ENCODE measurements at places on chromosomes 7 and 10.

DNA sequence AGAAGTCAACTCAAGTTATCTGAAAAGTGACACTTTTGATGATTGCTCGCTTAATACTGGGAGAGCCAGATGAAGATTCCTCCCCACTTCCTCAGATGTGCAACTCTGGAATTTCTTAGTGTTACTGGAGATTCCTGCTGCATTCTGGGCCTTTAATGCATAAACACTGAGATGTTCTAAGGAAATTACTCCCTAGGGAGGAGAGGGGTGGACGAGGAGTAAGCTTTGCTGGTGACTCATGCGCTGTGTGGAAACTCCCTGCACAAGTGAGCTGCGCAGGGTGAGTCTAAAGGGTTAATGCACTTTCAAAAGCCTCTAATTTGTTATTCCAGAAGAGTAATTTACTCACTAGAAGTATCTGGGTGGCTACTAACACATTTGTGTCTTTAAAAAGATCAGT is 46.3 kb downstream of the EGFR start:
- no peak for DNase-seq

DNA sequence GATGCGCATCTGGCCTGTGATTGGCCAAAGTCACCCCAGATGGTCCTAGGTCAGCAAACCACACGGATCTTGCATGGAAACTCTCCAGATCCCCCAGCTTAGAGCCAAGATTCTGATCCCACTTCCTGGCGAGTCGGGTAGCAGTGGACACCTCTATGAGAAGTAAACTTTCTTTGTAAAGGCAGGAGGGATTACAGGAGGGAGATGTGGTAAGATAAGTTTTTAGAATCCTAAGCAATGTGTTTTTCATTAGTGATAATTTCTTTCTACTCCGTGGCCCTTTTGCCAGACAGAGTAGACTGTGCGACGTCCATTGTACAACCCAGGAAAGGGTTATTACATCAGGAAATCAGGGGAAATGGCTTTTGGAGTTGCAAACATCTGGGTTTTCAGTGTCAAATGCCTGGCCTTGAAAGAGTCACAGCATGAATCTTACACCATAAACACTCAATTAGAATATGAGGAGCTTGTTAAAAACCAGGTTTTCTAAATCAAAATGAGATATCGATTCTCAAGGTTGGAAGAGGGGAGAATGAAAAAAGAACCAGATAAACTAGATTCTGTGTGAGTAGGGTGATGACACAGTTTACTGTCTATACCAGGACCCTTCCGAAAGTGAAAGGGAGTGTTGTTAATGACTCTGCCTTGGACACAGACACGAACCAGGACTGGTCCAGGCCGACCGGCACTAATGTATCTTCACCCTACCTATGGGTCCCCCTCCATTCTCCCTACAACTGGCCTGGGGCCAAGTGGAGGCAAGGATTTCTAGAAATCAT is 61.9 kb upstream of the WAC start:
- no peak for DNase-seq

DNA sequence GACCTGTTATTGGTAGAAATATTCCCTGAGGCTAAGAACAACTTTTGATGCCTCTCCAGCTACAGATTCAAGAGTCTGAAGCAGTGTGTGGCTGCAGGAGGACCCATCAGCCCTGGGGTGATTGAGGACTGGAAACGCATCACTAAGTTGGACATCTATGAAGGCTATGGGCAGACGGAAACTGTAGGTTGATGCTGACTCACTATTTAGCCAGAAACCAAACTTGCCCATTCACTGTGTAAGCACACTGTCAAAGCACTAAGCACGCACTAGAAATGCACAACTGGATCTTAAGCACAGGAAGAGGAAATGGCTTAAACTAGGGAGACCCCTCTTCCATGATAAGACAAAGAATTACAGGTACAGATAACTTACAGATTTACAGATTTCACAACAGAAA is 20.8 kb downstream of the ACSM6 start:
- DNase-seq, result no peak

GRCh38 chr10:90274721-90275468 is 573.5 kb downstream of the KIF20B start:
- DNase-seq, result no peak

GRCh38 chr10:3787016-3787400 is 2.0 kb upstream of the KLF6 start:
- no peak for DNase-seq

- no peak for DNase-seq
These were observed 87.3 kb downstream of the SEMA3A start for GRCh38 chr7:84107259-84107658.

GRCh38 chr10:85544956-85545355 is 821.6 kb downstream of the GRID1 start:
- DNase-seq, result no peak

GRCh38 chr7:1425292-1426136 is 33.8 kb downstream of the MICALL2 start:
- DNase-seq, result no peak

DNA sequence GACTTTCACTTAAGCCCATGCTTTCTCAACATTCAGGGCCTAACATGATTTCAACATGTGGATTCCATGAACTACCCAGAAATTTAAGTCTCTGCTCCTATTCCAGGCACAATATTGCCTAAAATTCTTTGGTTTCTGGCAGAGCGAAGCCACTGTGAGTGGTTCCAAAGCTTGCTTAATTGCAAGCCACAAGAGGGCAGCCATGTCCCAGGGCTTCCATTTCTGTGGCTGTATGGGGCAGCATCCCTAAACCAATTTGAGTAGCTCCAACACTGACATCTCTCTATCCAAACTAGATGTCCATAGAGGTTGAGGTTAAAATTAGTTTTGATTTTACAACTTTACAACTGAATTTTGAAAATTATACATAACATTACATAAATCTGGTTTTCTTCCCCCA is 56.3 kb upstream of the MDFIC start:
- DNase-seq, result peak; percentile 64

- DNase-seq, result no peak
These were observed 63.2 kb downstream of the GPR37 start for GRCh38 chr7:124702385-124702784.

GRCh38 chr7:106964466-106964865 is 80.0 kb upstream of the PRKAR2B start:
- no peak for DNase-seq

DNA sequence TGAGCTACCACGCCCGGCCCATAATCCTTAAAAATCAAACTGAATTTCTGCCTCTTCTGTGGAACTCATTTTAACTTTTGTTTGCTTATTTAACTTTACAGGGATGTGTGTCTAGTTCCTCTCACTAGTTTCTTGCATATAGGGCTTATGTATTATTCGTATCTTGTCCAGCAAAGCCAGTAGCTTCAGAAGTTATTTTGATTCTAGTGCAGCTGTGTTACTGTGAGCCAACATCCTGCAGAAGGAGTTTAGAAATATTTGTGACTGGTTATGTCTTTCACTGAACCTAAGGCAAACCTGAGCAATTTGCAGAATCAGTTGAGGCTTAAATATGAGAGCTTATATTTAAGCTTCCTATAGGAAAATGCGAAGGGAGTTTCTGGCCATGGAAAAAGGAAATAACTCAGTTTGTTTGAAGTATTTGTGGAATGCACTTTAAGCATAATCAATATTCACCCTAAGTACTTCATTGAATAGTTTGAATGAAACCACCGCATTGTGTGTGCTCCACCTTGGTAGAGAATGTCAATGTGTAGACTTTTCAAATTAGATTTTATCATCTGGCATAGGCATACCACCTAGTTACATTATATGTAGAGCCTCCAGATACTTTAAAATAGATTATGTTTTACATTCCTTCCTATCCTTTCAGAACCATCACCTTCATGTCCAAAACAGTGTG is 90.8 kb downstream of the MCU start:
- no peak for DNase-seq

- no peak for DNase-seq
These were observed 144.1 kb downstream of the TCF7L2 start for GRCh38 chr10:113094114-113094486.

DNA sequence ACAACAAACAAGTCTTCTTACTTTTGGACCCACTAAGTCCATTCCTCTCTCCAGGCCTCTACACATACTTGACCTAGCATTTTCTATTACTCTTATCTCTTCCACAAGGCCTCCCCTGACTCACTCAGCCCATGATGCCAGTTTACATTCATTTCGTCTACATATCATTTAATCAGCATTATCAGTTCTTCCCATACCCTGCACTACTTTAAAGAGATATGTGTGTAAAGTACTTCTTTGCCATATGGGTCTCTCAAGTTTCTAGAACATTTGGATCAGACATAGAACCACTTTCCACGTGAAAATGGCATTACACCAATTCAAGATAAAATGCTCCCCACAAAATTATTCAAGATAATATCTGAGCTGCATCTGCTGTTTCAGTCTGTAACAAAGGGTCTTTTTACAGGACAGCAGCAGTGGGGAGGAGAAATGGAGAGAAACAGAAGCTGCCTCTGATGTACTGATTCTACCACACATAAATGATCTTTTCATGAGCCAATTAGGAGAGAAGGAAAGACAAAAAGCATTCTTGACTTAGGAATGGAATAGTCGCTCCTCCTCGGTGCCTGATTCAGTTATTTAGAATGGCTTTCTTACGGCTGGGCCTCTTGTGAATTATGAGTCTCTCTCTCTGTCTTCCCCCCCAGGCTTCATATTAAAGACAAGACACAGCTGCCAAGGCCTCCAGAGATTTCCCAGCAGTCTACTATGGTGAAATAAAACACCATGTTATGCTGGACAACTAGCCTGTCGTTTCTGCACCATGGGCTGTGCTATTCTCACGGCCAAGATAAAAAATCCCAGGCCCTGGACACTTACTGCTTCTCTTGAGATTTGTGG is 46.9 kb upstream of the SEPTIN7 start:
- no peak for DNase-seq

GRCh38 chr10:3881622-3882021 is 96.6 kb upstream of the KLF6 start:
- no peak for DNase-seq

DNA sequence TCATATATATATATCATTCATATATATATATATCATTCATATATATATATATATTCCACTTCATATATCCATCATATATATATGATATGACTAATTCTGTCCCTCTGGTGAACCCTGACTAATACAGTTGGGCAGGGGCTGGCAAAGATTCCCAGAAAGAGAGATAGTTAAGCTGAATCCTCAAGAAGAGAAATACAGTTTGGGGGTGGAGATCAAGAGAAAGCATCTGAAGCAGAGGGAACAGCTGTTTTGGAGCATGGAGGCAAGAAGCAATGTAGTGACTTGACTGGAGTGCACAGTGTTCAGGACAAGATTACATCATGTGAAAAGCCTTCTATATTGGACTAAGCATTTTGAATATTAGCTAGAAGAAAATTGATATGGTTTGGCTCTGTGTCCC is 540.7 kb downstream of the MAGI2 start:
- no peak for DNase-seq

DNA sequence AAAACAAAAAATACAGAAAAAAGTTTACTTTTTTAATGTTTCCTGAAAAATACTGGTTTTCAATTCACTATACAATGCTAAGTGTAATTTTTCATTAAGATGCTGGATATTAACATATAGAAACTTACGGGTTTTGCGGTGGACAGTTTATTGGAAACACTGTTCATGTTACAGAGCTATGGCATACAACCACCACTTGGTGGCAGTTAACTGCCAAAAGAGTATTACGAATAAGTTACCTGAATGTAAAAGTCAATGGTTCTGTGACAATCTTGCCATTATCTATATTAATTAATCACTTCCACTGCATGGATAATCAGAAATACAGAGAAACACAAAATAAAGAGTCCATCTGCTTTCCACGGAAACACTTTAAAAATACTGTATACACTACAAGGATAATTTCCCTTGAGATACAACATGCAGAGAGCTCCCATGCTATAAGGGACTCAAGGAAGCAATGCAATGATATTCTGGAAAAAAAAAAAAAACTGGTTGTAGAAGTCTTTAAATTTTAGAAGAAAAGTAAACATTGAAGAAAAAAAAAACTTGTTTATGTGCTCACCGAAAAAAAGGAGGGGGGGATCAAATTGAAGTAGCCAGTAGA is 97.0 kb downstream of the TPK1 start:
- DNase-seq, result peak; percentile 4

- no peak for DNase-seq
These were observed 33.0 kb downstream of the NKX6-2 start for GRCh38 chr10:132752961-132753360.

GRCh38 chr10:120979435-120980278 is 128.5 kb downstream of the WDR11 start:
- DNase-seq, result peak; percentile 4

- no peak for DNase-seq
These were observed 23.8 kb upstream of the PIK3AP1 start for GRCh38 chr10:96743988-96744585.

DNA sequence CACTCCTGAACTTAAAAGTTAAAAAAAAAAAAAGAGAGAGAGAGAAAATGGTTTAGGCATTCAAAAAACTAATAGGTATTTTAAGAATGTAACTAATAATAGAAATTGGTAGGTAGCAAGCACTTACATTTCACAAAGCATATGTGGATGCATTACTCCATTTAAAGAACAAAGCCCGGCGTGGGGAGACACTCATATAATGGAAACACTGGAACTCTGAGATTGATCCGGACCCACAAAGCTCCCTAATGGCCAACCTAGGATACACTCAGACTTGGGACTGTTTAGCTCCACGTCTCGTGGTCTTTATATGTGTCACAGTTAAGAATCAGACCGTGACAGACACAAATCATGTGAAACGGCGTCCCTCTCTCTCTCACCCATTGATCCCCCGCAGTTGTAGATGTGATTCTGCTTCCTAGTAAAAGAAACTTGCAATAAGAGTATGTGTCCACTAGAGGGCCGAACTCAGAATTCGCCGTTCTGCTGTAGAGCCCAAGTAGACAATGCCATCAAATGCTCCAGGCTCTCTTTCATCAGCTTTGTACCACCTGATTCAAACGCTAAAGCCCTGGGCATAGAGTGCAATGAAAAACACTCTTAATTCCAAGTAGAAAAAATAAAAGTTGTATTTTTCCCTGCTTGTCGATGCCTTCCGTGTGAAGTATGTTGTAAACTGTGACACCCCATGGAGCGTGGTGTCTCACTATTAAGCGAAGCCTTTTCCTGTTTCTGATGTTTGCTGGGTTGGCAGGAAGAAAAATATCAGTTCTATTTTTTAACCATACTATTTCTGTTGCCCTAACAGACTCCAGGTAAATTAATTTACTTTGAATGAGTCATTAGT is 429.0 kb upstream of the MTPN start:
- peak; percentile 3 for DNase-seq

DNA sequence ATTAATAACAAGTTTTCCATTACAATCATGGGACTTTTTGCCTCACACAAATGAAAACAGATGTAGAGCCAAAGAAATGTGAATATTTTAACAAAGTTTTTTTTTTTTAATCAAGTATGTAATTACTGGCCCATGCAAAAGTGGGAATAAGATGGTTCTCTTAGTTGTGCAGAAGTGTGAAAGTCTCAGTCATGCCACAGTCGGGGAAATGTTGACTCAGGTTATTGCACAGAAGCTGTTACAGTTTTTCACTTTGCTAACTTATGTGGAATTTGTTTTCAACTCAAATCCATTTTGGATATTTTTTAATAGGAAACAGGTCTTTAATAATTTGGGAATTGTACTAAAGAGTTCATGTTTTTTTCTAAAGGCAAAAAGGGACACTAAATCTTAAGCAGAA is 44.0 kb upstream of the CAV2 start:
- no peak for DNase-seq
